Endodermal cell (in vitro differentiated cells): ENCODE measurements at places on chromosomes 7 and 10. TPM values are rescaled to one million over a fixed set of nuclear protein-coding genes. Genes with fewer than 3 reads are reported as not detected.

HTRA1 gene
- 0.68 to 2.2 TPM (median 1.7 TPM) in 3 replicates for total RNA-seq

RAB19 gene
- total RNA-seq: 3.6 to 6.9 TPM (median 5.7 TPM) in 3 replicates

GRCh38 chr7:120041798-120042197 is 231.2 kb upstream of the KCND2 start:
- no peak for DNase-seq

CTNNA3 gene
- 4.3 and 7.2 TPM in 2 replicates for total RNA-seq

DNA sequence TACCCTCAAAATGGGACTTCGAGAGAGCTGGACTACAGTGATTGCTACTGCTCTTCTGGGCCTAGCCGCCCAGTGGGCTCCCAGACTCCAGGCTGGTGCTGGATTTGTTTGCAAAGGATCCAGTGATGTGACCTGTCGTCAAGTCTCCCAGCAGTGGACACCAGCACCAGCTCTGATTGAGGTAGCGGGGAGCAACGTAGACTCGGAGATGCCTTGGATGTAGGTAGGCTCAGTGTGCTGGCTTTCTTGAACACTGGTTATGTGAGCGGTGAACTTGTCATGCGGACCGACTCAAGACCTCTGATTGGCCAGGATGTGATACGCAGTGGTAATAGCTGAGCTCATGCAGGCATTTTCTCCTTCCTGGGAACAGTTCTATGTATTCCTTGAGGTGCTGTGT is 19.4 kb downstream of the AKR1C2 start:
- DNase-seq: no peak

- no peak for DNase-seq
Measured at GRCh38 chr7:134470864-134471263, 12.0 kb upstream of the AKR1B1 start.

SLK gene
- total RNA-seq: 22.8 and 23.4 TPM in 2 replicates

DNA sequence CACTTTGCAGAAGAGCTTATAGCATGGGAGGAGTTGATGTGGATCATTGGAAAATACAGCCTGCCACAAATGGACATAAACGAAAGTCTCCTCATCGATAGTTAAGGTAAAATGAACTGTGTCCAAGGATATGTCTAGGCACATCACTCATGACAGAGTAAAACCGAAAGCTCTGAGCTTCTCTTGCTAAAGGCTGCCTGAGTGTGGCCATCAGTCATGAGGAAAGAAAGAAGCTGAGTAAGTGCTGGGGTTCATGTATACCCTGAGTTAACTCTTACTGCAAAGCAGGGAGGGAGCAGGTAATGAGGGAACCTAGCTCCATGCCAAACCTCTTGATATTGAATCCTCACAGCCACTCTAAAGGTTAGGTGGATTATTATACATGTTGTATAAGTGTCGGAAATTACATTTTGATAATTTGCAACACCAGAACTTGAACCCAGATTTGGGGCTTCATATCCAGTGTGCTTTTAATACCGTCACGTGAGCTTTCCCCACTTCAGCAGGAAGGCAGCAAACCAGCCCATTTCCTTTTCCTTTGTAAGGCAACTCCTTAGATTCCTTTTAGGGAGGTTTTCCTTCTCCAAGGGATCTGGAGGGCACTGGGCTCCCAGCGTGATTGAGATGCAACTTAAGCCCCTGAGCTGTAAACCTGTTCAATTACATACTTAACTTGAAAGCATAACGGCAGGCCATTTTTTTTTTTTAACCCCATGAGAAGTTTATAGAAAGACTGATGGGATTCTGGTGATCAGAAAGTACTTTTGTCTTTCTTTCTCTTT is 215.0 kb downstream of the PHF14 start:
- no peak for DNase-seq

DNA sequence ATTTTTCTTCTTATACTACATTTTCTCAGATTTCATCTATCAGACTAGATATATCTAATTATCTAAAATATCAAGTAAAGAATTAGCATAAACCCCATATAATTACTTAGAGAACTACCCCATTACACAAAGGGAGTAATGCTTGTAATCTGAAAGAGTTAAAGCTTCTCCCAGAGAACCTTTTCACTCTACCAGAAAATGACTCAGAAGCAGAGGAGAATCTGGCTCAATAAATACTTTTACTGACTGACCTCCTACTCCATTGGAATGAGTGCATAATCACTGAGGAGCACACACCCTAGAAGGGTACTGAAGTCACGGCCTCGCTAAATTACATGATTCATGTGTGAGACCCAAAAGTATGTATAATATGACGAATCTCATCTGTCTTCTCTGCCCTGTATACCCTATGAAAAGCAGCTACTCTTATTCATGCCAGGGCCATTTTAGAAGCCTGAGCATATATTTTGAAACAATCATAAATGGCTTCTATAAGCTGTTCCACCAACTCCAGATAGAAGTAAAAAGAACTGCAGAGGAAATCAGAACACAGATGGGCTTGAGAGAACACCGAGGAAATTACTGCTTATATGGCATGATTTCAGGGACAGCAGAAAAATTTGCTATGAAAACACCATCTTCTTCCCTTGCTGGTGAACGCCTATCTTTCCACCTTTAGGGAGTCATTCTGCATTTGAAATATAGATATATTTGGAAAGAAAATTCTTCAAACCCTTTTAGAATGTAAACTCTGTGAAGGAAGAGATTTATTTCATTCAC is 32.7 kb downstream of the DNMBP start:
- no peak for DNase-seq

- DNase-seq: no peak
Measured at GRCh38 chr7:129767120-129768015, 155.8 kb downstream of the NRF1 start.

GRCh38 chr10:96758423-96758822 is 38.1 kb upstream of the PIK3AP1 start:
- DNase-seq: no peak

GRCh38 chr7:44534501-44534900 is 6.6 kb downstream of the NPC1L1 start:
- DNase-seq: peak; percentile 93

CRYGN gene
- total RNA-seq: 3.9 and 4.4 TPM in 2 replicates

DNA sequence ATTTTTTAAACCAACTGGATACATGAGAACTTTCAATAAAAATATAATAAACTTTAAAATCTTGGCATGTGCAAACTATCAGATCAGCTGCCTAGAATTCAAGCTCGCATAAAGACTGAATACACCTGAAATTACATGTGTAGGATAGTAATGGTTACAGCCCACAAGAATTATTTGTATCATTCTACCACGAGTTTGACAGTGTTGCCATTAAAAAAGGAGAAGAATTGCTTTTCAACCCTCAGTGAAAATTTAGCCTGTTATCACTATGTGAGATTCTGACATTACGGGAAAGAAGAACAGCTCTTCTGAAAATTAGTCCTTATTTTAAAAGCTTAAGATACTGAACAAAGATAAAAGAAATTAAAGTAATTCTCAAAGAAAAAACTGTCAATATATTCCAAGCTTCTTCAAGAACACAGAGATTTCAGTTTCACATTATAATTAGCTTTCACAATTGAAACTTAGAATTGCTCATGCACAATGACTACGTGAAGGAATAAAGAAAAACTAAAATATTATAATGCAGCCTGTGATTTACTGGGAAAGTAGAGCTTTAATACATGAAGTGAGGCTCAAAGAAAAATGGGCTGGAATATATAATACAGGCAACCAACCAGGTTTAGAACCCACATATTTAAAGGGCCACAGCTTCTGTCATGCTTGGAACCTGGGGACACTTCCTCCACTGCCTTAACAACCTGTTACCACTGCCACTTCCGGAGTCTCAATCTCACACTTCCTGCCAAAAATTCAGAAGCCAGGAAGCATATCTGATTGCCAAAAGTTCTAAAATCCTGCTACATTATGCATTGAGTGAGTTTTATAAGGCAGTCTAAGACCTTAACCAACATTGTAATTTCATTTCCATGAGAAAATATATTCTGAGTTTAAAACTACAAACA is 23.2 kb downstream of the TPK1 start:
- DNase-seq: no peak

TMEM26 gene
- total RNA-seq: 0.13 TPM in 1 of 3 replicates, not detected in the others

EEPD1 gene
- 8.8 and 9.7 TPM in 2 replicates for total RNA-seq

DNA sequence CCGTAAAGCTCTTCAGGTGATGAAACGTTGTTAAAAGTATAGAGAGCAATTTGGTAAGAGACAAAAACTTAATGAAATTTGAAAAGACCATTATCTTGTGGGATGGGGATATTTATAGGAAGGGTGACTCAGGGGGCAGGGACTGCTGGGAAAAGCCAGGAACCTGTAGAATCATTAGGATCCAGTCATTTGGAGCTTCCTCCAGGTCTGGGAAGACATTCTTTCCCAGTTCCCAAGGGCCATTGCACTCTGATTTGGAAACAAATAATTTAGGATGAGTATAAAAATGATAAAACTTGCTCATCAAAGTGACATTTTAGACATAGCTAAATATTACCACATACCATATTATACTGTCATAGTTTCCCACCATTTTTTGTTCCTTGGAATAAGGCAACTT is 143.9 kb downstream of the PFKFB3 start:
- DNase-seq: no peak

PKD2L1 gene
- not detected in 2 replicates for total RNA-seq

GRCh38 chr10:72834183-72834825 is 59.2 kb upstream of the OIT3 start:
- peak; percentile 58 for DNase-seq

PPP3CB gene
- 38.5 and 39.2 TPM in 2 replicates for total RNA-seq

FBXL13 gene
- 2.1 to 3.5 TPM (median 2.6 TPM) in 3 replicates for total RNA-seq

DNAH11 gene
- total RNA-seq: 0.14 and 0.99 TPM in 2 replicates

GRCh38 chr10:61319386-61320256 is 133.6 kb downstream of the TMEM26 start:
- no peak for DNase-seq

GRCh38 chr7:55515569-55516279 is 56.6 kb downstream of the VOPP1 start:
- no peak for DNase-seq

DNA sequence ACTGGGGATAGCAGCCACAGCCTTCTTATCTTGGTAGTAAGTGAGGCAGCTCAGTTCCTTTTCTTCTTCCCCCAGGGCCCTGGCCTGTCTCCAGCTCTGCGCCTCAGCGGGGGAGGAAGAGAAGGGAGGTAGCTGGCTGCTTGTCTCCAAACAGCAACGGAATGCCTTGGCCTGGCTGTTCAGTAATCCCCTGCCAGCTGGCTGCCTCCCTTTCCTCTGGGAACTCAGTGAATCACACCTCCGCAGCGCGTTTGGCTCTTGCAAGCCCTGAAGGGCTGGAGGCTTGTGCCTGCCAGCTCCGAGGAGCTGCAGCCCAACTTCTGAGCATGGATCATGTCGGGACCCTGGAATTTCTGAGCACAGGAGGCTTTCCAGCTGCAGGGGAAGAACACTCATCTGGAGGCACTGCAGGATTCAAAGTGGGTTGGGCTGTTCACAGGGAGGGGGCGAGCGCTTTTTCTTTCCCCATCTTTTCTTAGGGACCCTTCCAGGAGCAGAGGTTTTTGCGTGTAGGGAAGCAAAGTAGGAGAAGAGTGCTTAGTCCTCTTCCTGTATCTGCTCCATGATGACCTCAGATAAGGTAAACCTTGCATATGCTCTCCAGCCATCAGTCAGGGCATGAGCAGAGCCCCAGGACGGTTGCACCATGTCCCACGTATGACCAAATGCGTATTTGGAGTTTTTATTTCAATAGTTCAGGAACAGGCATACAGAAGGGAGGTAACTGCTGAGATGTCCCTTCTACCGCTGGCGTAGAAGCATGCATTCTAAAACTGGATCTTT is 253.2 kb upstream of the INHBA start:
- peak; percentile 94 for DNase-seq

DNA sequence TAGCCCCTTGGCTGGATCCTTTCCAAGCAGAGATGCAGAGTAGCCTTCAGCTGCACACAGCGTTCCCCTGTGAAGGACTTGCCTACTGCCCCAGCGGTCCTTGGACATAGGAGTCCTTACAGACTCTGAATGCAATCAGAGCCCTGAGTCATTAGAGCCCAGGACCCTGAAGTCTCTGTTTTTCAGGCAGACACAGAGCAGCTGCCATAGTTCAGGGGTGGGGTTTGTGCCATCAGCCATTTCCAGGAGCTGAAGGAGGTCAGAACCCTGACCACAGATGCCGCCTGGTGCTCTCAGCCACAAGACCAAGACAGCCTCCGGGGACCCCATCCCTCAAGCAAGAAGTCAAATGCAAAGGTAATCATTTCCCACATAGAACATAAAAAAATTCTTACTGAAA is 32.8 kb upstream of the WDFY4 start:
- no peak for DNase-seq

GPC2 gene
- 36.1 and 39.3 TPM in 2 replicates for total RNA-seq
